ENCODE measurements at places on chromosomes 2 and 18. TPM values are rescaled to one million over a fixed set of nuclear protein-coding genes. Genes with fewer than 3 reads are reported as not detected.

IER3IP1 gene
- 13.6 TPM for total RNA-seq

SERTAD2 gene
- 19.7 TPM for total RNA-seq

DYNAP gene
- not detected for total RNA-seq

RUFY4 gene
- total RNA-seq: 0.42 TPM

- DNase-seq: no peak
Measured at GRCh38 chr2:199814817-199815211, 36.2 kb downstream of the FTCDNL1 start.

GRCh38 chr2:7333960-7334493 lies 416.8 kb downstream of the RNF144A start:
- no peak for DNase-seq

DNA sequence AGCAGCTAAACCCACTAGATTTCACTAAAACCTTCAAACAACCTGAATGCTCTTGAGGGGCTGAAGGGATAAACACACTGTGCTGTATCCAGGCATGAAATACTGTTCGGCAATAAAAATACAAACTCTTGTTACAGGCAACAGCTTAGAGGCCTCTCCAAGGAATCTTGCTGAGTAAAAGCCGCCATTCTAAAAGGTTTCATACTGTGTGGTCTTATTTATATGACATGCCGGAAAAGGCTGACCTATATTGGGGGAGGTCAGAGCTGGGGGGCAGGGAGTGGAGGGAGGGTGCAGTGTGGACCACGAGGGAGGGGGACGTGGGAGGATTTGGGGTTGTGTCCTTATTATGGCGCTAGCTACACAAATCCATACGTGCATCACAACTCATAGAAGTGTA lies 136.2 kb downstream of the MBP start:
- DNase-seq: no peak

GRCh38 chr2:26820932-26821331 lies 27.0 kb upstream of the DPYSL5 start:
- no peak for DNase-seq

DNA sequence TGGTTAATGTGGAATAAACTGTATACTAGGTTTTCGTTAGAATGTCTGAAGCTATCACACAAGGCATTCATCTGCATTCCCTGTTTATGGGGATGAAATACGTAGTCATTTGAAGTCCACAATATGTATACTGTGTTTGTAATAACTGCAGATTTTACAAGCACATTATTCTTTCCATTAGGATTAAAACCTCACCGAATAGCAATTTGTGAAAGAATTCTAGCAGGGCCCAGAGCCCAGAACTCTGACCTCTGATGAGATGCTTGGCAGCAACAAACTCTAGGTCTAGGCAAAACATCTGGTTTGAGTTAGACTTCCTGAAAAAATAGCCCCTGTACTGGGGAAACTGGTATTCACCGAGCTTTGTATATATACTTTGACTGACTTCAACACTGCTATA lies 158.2 kb downstream of the SRBD1 start:
- no peak for DNase-seq

DNA sequence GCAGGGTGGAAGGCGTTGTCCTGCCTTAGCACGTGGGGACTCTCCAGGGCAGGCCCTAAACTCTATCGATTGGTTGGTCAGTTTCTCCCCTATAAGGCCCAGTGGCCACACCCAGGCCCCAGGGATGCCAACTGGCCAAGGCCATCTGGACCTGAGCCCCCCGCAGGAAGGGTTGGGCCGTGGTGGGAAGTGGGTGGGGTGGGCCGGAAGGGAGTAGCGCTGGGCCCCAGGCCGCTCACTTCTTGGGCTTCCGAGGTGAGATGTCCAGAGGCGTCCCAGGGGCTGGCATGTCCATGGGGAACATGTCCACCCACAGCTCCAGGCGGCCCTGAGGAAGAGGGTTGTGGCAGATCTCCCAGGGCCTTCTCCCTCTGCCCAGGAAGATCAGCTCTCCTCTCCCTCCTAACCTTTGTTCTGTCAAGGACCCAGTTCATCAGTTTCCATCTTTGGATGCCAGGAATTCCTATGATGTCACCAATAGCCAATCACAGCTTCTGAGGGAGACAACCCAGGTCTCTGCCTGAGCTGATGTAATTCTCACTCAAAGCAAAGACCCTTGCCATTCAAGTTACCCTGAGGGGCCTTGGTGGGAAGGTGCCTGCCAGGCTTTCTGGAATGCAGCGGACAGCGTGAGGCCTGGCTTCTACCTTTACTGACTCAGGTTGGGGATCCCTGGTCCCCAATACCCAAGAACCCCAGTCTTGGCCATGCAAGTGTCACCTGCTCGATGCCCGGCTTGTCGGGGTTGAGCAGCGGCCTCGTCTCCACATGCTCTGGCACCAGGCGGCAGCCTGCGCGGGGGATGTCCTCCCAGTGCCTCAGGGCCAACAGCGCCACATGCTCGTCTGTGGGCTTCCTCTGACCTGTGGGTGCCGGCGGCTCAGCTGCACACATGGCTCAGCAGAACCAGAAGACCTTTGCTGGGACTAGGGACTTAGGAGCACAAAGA lies 14.4 kb downstream of the OTOF start:
- no peak for DNase-seq

GRCh38 chr2:69082430-69082997 lies 69.5 kb downstream of the ANTXR1 start:
- DNase-seq: no peak

- no peak for DNase-seq
Measured at GRCh38 chr2:220646424-220646823, 925.7 kb downstream of the EPHA4 start.

- DNase-seq: no peak
Measured at GRCh38 chr2:37652199-37652640, 19.2 kb downstream of the CDC42EP3 start.

DNA sequence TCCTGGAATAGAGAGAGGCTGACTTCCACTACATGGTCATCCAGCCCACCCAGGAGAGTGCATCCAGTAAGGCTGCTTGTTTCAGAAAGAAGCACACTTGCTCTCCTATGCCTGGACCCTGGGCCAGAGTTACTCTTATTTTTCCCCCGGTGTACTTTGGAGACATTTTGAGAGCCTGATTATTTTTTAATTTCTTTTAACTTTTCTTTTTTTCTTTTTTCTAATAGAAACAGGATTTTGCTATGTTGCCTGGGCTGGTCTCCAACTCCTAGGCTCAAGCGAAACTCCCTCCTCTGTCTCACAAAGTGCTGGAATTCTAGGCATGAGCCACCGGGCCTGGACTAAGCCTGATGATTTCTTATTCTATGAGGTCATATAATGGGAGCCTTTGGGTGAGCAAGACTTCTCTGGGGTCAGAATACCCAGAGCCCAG lies 62.2 kb downstream of the RPL37A start:
- no peak for DNase-seq
